ENCODE measurements at places on chromosomes 12 and 14.

GRCh38 chr12:59649203-59649602, 53.4 kb downstream of the SLC16A7 start:
- DNase-seq: no peak

GRCh38 chr12:131507094-131507493, 203.8 kb upstream of the SFSWAP start:
- DNase-seq: no peak

DNA sequence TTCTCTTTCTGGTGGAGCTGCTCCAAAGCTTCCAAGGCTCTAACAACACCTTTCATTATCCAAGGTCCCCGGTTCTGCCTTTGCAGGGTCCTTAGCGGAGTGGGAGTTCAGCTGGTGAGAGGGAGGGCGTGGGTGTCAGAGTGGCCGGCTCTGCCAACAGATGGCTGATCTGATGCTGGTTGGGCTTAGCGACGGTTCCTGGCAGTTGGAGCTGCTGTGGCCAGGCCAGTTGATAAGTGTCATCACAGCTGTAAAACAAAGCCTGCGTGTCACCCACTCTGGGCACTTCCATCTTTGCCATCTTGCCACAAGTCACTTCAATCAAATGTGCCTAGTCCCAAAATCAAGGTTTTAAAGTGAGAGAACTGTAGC, 36.3 kb downstream of the RIN3 start:
- no peak for DNase-seq

DNA sequence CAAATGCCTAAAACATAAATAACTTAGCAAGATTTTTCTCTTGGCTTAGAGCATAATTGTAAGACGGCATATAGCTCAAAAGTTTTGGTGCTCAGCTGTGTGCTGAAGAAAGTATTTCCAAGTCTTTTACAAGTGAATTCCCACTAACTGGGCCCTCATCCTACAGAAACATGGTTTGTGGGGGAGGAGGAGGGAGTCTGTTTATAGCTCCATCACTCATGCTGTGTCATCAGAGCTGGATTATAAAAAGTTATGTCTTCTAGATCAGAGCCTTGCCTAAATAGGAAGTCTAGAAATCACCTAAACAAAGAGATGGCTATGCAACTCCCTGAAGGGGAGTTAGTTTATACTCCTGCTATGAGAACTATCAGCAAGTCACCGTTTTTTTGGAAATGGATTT, 65.9 kb upstream of the OTOGL start:
- DNase-seq: no peak

DNA sequence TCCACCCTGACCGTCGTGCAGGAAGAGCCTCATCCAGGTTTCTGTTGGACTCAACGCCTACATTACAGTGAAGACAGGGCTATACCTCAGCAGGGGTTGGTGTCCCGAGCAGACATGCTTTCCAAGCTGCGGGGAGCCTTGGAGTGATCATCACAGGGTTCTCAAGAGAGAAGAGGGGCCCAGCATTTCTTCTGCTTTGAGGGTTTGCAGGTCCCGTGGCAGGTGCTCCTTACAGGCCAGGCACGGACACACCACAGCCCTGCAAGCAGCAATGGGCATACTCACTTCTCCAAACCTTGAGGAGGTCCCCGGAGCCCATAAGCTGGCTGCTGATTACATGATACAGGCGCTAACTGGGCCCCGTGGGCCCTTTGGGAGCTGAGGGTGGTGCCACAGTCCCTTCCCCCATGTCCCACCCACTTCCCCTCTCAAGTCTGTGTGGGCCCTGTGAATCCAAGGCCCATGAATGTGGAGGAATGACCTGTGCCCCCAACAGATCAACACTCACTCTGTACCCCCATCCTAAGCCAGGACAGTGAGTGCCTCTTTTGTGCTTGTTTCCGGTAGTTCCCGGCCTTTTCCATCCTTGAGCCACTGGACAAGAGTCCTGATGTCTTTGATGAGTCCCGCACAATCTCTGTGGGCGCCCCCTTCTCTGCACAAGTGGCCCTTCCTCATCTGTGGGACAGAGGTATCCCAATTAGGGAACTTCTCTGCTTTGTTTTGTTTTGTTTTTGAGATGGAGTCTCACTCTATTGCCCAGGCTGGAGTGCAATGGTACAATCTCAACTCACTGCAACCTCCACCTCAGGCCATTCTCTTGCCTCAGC, 1.1 kb downstream of the AQP2 start:
- DNase-seq: no peak

GRCh38 chr12:104751120-104751519, 207.0 kb downstream of the SLC41A2 start:
- no peak for DNase-seq

DNA sequence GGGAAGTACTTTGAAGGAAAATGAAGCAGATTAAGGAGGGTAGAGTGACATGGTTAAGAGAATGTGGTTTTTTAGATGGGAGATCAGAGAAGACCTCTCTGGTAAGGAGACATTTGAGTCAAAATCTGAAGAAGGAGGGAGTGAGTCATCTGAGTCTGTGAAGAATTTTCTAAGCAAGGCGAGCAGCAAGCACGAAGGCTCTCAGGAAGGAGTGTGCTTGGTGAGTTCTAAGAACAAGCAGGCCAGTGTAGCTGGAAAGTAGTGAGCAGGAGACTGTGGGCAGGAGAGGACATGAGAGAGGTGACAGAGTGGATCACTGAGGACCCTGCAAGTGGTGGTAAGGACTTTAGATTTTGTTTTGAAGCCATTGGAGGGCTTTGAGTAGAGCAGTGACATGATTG, 76.3 kb upstream of the FUT8 start:
- DNase-seq: no peak

DNA sequence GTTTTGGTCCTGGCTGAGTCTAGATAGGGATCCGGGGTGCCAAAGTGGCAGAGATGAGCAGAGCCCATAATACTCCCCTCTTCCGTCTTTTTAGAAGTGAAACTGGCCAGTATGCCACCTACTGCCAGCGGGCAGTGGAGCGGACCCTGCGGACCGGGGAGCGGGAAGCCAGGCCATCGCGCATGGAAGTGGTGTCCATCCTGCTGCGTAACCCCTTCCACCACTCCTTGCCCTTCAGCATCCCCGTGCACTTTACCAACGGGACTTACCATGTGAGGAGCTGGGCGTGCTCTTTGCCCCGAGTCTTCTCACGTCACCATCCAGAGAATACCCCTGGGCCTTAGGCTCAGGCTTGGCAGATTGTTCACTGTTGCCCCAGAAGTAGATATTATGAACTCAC, 21.0 kb downstream of the PIGH start:
- DNase-seq: no peak

DNA sequence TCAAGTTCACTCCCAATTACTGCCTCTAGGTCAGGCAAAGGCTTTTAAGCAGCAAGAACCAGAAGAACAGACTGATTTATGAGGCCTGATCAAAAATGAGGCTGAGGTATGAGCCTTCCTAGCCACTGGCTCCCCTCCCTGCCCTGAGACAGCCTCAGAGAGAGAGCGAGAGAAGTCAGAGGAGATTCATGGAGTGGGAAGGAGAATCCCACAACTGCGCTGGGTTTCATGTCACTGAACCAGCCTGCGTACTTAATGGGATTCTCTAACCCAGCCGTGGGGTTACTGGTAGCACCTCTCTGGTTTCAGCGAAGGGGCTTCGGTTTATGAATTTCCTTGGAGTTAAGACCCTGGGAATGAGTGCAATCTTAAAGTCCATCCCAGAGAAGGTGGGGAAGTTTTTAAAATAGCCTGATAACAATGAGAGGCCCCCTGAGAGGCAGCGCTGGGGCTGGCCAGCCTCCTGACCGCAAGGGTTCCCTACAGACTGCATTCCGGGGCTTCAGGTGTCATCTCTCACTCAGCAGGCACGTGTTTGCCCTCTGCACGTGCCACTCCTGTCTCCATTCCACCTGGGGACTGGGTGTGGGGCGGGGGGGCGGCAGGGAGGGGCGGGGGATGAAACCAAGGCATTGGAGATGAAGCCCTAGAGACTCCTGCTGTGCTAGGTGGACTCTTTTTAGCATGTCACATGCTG, 6.1 kb upstream of the GPRC5A start:
- DNase-seq: no peak

DNA sequence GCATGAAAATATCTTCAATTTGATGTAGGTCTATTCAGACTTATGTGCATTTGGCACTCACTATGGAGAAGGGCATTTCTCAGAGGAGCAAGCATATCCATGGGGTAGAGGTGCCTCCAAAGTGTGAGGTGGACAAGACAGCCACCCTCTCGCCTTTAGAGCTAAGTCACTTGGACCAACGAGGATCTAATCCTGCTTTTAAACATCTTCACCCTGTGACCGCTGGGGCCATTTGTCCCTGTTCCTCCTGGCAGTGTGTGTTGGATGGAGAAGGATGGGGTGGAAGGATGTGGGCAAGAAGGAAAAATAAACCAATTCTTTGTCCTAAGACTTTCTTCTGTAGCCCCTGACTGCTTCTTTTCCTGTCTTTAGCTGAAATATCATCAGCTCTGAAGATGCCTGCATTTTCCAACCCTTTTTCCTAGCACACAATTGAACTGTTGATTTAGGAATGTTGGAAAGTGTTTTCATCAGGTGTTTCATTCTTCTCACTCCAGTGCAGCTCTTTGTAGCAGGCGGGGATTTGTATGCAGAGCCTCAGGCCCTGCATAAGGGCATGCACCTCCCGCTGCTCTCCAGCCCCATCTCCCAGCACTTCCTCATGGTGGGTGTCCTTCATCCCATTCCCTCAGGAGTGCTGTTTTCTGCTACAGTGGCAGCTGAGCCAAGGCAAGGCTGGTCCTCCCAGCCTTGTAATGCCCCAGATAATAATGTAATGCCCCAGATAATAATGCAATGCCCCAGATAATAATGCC, 5.3 kb downstream of the FGF6 start:
- no peak for DNase-seq

DNA sequence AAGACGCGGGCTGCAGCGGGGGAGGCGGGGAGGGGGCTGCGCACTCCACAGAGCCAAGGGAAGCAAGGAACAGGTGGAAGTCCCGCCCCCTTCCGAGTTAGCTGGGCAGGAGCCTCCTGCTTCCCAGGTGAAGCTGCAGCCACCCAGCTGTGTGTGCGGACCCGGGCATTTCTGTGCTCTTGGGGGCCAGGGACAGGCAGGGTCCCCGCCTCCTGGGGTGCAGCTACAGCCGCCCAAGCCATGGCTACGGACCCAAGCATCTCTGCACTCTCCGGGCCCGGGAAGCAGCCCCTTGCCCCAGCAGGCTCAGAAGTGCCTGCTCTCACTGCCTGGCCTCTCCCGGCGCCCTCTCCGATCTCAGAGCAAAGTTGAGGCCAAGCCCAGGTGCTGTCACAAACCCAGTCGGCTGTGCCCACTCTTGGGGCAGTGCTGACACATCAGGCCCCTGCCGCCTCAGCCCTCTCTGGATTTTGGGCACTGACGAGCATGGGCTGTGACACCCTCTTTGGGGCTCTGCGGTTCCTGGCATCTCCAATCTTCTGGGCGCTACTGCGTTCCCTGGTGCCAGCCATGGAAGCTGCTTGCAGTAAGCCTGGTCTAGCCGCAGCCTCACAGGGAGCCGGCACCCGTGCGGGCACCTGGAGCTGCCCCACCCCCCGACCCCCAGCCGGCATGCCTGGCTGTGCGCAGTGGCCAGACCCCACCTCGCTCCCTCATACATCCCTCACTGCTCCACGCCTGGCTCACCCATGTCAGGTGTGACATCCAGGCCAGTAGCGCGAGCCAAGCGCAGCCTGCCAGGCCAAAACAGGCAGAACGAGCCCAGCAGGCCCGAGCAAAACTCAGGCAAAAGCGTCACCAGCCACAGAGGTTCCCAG, 8.5 kb upstream of the MGAT4C start:
- peak; percentile 90 for DNase-seq

DNA sequence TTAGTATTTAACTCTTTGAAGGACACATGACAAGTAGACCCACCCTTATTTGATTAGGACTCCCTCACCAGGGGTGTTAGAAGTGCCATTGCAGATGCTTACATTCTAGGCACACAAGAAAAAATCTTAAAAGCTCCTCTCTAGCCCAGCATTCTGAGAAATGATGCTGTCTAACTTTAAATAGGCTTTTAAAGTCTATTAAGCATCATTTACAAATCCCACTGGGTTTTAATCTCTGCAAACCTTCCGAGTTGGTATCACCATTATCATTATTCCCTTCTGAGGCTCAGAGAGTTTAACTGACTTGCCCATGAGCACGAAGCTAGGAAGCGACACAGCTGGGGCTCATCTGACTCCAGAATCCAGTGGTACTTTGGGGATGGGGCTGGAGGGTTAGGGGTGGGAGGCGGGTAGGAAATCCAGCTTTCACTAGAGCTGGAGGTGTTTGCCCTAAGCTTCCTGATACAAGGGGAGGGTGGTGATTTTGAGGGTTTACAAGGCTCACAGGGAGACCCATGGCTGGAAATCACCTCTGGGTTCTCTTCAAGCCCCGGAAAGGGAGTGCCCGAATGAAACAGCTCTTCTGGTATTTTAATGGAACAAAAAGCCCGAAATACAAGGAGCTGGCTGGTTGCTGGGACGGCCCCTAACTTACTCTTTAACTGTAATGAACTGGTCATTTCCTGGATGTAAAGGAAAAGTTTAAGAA, 109.2 kb upstream of the FUT8 start:
- no peak for DNase-seq

DNA sequence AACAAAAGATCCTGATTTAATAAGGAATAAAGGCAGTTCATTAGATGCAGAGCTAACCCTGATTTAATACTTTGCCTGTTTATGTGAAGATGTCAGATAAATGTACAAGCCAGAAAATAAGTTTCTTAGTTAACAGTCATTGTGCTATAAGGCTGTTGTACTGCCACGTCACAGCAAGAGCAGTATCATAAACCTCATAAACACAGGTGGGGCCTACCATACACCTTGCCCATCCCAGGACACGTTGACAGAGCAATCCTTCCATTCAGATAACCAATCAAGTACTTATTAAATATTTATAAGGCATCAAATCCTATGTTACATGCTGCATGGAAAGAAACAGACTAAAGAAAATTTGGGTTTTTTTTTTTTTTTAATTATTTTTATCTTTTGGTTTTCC, 36.5 kb downstream of the SINHCAF start:
- no peak for DNase-seq

DNA sequence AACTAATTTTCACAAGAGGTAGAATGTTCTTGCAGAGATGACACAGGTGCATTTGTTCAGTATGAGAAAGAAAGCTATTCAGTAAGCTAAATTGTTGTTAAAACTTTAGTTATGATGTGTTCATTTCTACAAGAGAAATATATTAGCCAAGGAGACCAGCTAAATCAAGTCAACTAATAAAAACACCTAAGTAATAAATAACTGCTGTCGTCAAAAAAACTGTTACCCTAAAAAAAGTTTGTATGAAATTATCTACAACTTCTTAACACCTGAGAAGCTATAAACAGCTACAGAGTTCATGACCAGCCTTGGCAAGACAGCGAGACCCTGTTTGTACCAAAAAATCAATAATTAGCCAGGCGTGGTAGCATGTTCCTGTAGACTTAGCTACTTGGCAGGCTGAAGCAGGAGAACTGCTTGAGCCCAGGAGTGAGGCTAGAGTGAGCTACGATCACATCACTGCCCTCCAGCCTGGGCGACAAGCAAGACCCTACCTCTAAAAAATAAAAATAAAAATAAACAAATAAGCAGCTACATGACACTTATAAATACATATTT, 67.6 kb upstream of the AP4S1 start:
- DNase-seq: no peak

Measured in prostate gland (tissue), 2 donors.